ENCODE measurements at places on chromosomes 3 and 15. TPM values are rescaled to one million over a fixed set of nuclear protein-coding genes. Genes with fewer than 3 reads are reported as not detected.

CORO2B gene
- total RNA-seq: 3.1 TPM

PLSCR2 gene
- total RNA-seq: not detected

PLXNB1 gene
- total RNA-seq: 162 TPM

STAB1 gene
- 138 TPM for total RNA-seq

ENTPD3 gene
- 6.8 TPM for total RNA-seq

VGLL3 gene
- 35.0 TPM for total RNA-seq

GRIP2 gene
- total RNA-seq: 0.16 TPM
